Stimulated activated CD8-positive, alpha-beta memory T cell treated with anti-CD3 and anti-CD28 coated beads, Interleukin-2, amount 100 ng/mL, for 1 hour (primary cell): ENCODE measurements at places on chromosomes 12 and 14.

GRCh38 chr12:104956870-104957718, 996 bp downstream of the SLC41A2 start:
- no peak for DNase-seq

GRCh38 chr12:130424858-130425697, 87.4 kb downstream of the PIWIL1 start:
- no peak for DNase-seq

GRCh38 chr12:6367065-6367968, 8.0 kb downstream of the SCNN1A start:
- peak; percentile 26 for DNase-seq

DNA sequence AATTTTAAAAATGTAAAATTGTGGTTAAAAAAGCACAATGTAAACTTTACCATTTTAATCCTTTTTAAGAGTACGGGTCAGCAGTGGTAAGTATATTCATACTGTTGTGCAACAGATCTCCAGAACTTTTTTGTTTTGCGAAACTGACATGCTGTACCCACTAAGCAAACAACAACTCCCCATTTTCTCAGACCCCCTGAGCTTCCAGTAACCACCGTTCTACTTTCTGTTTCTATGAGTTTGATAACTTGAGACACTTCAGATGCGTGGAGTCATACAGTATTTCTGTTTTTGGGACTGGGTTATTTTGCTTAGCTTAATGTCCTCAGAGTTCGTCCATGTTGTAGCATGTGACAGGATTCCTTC, 38.0 kb downstream of the CHST11 start:
- no peak for DNase-seq

DNA sequence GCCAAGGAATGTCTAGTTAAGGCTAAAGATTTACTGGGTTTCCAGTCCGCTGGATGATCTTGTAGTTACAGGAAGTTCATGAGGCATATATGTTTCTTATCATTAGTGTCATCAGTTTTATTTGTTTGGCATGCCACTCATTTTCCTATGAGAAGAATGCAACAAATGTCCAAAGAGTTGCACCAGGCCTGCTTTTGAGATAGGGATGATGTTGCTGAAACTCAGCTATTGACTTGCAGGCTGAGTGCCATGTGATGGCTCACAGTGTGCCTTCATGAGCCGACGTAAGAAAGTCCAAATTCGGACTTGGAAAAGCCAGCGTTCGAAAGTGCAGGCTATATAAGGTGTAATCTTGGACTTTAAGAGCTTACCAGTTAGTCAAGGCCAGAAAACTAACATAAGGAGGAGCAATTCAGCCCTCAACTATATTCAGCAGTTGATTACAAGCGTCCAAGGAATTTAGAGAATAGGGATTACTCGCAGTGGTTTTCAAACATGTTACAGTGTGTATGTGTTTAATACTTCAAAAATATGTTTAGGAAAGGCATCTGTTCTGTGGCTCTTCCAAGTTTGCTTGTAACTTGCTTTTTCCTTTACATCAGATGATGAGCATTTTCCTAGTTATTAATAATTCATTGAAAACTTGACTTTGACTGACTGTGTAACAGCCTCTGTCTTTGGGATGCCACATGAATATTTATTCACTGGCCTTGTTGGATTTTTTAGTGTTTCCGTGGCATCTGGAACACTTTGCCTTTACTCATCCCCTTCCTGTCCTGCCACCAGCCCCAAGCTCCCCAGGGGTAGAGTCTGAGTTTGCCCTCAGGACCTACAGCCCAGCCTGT, 101.3 kb downstream of the LGMN start:
- DNase-seq = no peak

GRCh38 chr12:123041042-123041531, 60.6 kb downstream of the ARL6IP4 start:
- no peak for DNase-seq

- DNase-seq = no peak
These were observed 133.4 kb upstream of the FRMD6 start for GRCh38 chr14:51518280-51518679.

GRCh38 chr12:106037524-106038298, 101.0 kb downstream of the NUAK1 start:
- no peak for DNase-seq

DNA sequence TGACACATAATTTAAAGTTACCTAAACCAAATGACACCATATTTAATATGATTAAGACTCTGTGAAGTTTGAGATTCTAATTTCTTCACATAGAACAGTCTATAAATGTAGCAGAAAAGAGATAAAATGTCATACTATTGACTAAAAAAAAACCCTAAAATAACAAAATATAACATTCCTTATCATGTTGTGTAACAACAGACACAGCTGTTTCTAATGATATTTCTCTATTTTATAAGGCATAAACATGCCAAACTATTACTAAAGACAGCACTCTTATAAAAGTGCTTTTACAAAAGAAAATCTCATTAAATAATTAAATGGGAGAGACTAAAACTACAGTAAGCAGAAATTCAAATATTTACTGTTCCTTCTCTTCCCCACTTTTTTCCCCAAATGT, 49.4 kb downstream of the NOVA1 start:
- DNase-seq = no peak

GRCh38 chr14:92956961-92957360, 34.0 kb downstream of the CHGA start:
- no peak for DNase-seq

- no peak for DNase-seq
These were observed 288.8 kb downstream of the TMEM132D start for GRCh38 chr12:129615001-129615400.

DNA sequence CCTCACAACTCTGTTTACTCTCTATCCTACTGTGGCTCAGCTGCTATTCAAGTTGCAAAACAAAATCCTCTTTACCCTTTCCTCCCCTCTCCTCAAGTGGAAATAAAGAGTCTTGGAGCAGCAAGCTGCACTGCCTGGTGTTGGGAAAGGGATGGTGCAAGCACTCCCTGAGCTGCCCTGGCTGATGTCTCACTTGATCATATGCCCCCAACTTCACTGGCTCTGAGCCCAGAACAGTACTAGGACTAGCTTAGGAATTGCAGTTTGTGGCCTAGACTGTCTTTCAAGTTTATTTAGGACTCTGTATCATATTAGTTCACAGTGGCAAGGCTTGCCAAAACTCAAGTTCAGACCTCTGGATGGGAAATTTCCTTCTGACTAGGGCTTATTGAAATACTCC, 1683.8 kb upstream of the SEL1L start:
- no peak for DNase-seq

- no peak for DNase-seq
These were observed 7.5 kb upstream of the CDCA4 start for GRCh38 chr14:105028251-105028927.

- no peak for DNase-seq
These were observed 349 bp downstream of the CDC42BPB start for GRCh38 chr14:103057028-103057371.

- no peak for DNase-seq
These were observed 1.4 kb downstream of the EPS8 start for GRCh38 chr12:15787778-15788177.

DNA sequence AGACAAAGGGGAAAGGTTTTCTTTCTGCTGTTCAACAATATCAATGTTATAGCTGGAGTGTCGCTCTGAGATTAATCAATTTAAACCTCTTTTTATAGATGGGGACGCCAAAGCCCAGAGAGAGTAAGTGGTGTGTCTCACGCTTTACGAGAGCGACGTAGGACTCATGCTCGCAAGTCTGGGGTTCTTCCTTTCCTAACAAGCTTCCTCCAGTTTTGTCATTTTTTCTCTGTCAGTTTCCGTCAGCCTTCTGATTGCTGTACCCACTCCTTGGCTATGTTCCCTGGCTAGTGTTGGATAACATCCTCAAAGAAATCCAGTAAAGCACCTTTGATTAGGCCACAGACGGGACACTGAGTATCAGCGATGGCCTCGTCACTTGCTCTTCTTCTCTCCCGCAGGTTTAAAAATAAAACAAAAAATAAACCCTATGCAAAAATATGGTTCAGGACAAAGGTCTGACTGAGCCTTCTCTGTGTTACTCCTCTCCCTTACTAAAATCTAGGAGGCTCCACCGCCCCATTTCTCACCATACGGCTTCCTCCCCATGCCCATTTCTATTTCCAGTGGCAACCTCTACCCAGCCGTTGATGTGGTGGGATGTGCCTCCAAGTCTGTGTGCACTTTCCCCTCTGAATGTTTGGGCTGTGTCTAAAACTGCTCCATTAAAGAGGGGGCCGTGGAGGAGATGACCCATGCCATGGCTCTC, 172.7 kb upstream of the PARP11 start:
- DNase-seq = no peak

DNA sequence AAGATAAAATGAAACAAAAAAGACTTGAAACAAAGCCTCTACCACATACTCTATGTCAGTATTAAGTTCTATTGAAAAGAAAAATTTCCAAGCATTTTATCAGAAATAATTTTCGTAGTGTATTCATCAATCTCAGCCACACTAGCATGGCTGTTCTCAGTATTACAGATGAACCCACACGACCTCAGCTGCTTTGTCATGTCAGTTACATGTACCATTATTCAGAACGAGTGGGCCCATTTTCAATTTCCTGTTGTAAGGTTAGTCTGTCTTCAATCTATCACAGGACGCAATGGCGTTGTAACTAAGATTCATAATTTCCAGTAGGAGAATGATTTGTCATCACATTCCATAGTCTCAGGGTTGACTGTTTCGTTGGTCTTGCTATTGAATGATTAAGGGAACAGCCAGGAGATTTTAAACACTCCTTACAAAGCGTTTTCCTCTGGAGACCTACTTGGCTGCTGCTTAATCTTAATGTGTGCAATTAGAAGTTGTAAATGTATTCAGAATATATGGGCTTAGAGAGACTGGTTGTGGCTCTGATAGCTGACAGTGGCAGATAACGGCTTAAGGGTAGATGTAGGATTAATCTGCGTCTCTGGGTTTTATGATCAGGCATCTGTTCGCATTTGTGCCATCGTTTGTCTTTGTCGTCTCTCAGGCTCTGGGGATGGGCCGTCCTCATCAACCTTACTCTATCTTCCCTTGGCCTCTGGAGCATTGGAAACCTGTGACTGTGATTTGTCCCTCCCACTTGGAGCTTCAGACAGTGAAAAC, 65.4 kb downstream of the GLT1D1 start:
- no peak for DNase-seq

DNA sequence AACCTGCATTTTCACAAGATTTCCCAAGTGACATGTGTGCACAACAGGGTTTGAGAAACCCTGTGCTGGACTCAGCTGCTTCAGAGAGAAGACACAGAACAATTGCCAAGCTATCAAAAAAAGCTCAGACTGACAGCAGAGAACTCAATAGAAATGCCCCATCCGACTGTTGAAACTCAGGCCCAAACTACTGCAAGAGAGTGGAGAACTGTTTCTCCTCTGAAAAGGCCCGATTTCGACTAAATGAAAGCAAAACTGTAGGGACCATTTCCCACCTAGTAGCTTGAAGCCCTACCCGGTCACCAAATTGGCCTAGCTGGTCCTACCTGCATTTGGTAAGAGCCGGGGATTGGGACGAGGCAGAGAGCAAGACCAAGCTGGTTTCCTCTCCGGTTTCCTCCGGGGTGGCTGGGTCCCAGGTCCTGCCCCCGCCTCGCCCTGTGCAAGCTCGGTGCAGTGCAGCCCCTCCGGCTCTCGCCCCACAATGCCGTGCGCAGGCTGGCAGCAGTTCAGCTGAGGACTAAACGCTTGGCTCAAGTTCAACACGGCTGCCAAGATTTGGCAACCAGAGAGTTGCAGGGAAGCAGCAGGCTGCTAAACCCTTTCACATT, 1180.6 kb downstream of the VRK1 start:
- peak; percentile 37 for DNase-seq

- no peak for DNase-seq
These were observed 23.5 kb upstream of the INF2 start for GRCh38 chr14:104665657-104666522.

GRCh38 chr12:42275499-42275898, 37.5 kb upstream of the YAF2 start:
- no peak for DNase-seq

DNA sequence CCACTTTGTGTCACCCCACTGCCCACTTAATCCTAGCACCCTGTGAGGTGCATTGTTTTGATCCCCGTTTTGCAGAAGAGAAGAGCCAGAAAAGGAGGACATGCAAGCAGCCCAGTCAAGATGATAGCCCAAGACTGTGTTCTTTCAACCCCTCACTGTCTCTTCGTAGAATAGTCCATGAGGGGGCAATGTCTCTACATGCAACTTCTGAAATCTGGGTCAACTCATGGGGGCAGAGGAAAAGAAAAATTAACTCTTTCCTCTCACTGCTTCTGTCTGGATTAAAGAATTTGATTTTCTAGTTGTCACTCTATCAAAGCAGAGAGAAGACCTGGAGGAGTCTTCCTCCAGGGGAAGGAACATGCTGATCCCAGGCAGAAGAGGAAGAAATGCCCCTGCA, 229.6 kb upstream of the NOS1 start:
- DNase-seq = no peak
